ENCODE measurements at places on chromosomes 7 and 10.

DNA sequence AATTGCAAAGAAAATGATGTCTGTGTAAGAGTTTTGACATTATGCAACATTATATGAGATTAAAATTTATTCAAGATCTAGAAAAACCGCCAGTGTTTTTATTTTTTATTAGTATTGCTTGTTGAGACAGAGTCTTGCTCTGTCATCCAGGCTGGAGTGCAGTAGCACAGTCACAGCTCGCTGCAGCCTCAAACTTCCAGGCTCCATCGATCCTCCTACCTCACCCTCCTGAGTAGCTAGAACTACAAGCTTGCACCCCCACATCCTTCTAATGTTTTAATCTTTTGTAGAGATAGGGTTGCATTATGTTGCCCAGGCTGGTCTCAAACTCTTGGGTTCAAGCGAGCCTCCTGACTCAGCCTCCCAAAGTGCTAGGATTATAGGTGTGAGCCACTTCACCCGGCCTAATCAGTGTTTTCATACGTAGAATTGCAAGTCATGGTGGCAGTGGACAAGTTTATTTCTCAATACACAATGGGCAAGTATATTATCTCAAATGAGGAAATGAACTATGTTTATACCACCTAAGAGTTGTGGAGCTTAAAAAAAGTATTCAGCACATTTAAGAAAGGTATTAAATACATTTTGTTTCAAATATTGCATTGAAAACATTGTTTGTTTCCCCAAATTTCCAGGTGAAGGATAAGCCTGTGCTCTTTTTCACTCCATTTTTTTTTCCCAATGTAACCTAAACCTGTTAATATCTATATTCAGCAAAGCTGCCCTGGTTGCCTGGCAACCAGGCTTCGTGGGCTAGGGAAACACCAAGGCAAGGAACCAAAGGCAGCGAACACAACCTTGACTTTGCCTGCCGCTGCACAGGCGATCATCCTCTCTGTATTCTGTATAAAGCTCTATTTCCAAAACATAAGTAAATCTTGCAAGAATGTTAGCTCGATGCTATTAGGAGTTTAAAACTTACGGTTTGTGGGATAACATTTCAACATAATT is 163.9 kb downstream of the CACNB2 start:
- DNase-seq: peak; percentile 76

DNA sequence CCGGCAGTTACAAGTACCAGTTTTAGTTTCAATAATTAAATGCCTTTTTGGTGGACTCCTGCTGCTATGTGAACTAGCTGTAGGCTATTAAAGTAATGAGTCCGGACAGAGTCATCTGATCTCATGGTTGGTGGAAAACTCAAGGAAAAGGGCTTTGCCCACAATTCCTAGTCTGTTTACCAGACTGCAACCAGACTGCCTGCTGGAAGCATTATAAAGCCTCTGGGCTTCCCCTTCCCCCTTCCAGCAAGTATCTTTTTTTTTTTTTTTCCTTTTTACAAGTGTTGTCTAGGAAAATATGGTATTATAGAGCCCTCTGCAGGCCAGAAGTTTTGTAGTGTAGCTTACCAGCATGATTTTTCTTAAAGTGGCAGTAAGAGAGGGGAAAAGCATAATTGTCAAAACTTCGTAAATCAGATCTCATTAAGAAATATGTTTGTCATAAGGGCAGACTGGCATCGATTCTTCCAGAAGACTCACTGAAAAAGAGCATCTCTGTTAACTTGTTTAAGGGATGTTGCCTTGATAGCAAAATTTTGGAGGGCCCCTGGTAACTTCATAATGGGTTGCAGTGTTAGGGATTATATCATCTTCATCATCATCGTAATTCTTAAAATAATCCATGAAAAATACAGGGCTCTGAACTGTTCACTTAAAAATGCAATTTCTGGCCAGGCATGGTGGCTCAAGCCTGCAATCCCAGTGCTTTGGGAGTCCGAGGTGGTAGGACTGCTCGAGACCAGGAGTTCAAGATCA is 181.3 kb downstream of the TAX1BP1 start:
- DNase-seq: no peak

DNA sequence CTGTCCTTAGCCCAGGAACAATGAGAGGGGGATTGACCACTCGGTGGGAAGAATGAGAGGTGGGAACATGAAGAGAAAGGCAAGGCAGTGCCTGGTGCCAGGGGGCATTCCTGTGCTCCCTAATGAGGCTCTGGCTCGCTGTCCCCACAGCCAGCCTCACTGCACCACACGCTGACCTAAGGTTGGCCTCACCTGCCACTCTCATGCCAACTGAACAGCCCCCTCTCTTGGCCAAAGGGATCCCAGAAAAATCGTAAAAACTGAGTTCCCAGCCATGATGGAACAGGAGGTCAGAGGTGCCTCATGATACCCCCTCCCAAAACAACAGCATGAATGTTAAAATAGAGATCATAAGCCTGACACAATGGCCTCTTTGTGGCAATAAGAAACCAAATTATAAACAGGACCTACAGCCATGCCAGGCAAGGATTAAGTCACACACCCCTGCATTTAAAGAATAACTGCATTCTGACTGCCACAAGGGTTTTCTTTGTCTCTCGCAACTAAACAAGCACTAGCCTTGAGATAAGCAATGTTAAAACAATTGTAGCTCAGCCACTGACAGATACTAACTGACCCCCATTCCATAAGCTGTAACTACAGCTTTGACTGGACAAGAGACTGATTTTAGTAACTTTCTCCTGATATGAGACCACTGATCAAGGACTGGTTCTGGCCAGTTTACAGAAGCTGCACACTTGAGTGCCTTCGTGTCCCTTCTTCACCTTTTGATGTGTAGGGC is 149.2 kb downstream of the SH2D4B start:
- no peak for DNase-seq

GRCh38 chr10:33858326-33858725 is 523.9 kb upstream of the NRP1 start:
- DNase-seq: no peak

- no peak for DNase-seq
Observed at GRCh38 chr10:32446536-32447406, 831 bp downstream of the CCDC7 start.

GRCh38 chr7:92567460-92567859 is 22.7 kb downstream of the FAM133B start:
- no peak for DNase-seq

GRCh38 chr10:86833969-86834368 is 77.5 kb downstream of the BMPR1A start:
- no peak for DNase-seq

DNA sequence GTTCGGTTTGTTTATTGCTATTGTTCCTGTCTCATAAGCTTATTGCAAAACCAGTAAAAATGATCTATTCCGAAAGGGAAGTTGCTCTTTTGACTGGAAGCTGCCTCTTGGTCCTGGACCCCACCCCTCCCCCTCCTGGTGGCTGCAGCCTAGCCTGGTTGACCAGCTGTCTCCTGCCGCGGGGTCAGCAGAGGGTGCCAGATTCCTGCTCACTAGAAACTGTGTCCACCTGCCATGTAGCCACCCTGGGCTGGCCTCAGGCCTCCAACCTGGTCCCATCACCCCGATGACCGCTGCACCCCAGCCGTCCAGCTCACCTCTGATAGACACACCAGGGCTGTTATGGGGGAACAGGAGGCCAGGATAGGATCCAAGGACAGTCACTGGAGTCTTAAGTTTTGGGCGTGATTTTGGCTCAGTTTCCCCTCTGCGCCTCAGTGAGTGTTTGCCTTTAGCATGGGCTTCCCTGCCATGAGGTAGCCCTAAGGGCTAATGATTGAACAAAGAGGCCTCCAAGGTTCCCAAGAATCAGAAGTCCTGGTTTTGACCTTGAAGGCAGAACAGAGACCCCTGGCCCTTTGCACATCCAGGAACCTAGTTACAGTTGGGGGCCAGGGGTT is 32.9 kb upstream of the SLF2 start:
- DNase-seq: no peak

- DNase-seq: no peak
Observed at GRCh38 chr7:107384025-107384424, 85.8 kb upstream of the GPR22 start.

- DNase-seq: no peak
Observed at GRCh38 chr10:21473541-21473940, 51.9 kb downstream of the SKIDA1 start.

DNA sequence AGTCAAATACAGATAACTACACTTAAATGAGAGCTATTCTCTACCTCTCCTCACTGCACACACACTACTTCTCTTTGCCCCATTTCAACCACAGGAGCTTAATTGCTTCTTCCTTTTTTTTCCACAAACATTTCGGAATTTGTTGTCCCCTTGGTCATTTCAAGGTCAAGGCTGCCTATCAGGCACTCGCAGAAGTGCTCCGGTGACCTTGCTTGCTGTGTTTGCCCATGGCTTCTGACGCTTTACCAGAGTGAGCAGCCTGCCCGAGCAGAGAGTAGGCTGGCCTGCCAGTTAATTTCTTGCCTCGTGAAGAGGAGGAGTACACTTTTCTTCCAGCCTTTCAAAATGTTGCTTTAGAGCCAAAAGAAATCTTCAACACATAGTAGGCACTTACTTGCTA is 297.1 kb upstream of the LRGUK start:
- no peak for DNase-seq

GRCh38 chr7:34849986-34850385 is 187.3 kb downstream of the DPY19L1 start:
- DNase-seq: no peak

DNA sequence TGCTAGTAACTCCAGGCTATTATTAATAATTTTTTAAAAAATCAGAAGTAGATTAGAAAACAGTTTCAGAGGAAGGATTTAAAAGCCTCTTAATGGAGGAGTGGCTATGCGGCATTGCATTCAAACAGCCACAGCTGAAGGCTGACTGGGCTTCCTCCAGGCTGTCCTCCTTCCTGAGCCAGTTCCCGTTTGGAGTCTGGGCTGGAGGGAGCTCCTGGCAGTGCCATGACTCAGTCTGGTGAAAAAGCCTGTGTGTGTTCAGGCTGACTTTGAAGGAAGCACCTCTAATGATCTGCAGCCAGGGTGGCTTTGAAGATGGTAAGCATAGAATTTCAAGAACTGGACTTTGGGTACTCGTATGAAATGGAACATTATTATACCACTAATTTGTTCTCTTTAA is 134.6 kb downstream of the DPP6 start:
- DNase-seq: no peak

DNA sequence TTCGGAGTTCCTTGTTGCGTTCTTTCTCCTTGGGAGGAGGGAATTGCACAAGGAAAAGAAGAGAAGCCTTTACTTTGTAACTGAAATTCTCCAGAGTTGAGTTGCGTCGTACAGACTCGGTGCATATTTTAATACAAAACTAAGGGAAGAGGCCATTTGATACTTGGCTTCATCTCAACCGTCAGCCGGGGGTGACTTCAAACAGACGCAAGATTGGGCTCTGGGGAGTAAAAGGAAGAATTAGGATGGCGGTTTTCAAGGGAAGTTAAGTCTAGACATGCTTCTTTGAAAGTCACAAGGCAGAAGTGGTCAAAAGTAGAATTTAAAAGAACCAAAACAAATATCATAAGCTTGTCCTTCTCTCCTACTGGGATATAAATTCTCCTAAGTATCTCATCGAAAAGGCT is 1.6 kb downstream of the PRR15 start:
- no peak for DNase-seq

GRCh38 chr7:50477640-50478039 is 27.5 kb upstream of the FIGNL1 start:
- DNase-seq: no peak

DNA sequence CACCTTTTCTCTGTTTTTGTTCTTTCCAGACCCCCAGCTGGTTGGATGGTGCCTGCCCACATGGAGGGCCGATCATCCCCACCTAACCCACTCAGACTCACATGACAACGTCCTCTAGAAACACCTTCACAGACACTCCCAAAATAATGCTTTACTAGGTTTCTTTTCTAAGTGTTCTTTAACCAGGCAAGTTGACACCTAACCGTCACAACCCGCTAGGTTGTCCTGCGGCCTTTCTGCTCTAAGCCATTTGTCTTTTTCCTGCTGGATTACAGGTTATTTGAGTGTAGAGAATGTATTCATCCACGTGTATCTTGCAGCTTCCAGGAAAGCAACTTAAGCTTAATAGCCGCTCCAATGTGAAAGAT is 54.8 kb downstream of the CHN2 start:
- DNase-seq: no peak

DNA sequence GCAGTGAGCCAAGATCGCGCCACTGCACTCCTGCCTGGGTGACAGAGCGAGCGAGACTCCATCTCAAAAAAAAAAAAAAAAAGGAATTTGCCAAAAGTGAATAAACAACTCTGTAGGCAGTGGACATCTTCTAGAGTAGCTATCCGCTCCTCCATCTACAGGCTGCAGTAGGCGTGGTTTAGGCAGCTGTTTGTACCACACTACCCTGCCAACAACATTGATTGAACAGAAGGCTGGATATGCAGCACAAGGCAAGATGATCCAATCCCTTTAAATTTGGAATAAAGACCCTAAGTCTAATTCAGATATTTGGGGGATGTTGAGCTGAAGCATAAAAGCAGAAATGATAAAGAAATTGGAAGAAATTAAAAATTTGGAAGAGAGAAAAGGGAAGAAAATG is 141.6 kb downstream of the TES start:
- no peak for DNase-seq

GRCh38 chr10:36263871-36264270 is 621.8 kb upstream of the FZD8 start:
- DNase-seq: no peak

GRCh38 chr7:64885520-64886240 is 17.4 kb upstream of the ZNF273 start:
- DNase-seq: no peak

DNA sequence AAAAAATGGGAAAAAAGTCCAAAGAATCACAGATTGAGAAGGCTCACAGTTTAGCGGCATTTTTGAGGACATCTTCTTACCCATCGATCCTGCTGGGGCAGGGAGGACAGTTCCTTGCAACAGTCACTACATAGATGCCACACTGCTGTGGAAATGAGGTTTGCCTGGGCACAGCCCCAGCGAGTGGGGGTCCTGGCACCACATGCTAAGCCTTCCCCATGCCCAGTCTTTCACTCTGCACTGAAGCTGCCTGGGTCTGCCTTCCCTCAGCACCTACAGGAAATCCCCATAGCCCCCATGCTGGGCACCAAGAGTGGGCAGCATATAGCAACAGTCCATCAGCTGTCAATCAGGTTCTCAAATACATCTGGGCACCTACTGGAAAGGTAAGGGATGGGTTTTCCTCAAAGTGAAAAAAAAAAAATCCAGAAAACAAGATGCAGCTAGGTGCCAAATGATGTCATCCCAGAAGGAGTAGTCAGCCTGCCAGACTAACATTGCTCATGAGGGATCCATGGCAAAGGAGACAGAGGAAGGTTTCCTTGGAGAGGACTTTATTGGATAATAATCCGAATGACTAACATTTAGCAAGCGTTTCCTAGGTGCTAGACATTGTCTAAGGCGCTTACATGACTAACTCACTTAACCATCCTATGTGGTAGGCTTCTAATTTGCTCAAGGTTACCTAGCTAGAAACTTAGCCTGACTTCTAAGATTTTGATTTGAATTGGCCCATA is 125.7 kb upstream of the CXCL12 start:
- DNase-seq: no peak

GRCh38 chr10:92573091-92573797 is 649 bp downstream of the IDE start:
- DNase-seq: peak; percentile 35

DNA sequence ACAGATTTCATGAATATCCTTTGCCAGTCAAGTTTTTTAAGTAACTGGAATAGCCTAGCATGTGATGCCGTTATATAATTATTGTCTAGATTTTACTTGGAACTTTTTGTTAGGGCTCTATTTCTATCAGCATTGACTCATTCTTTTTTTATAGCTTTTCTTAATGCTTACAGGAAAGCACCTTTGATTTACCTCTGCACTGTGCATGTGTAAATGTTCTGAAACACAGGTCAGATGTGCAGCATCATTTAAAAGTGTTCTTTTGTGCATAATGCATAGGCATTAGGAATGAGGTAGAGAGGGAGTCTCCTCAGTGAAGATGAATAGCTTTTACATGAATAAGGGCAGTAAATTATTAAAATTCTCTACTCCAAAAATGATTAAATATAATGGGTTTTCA is 669.3 kb upstream of the MBL2 start:
- no peak for DNase-seq
